ENCODE measurements at places on chromosomes 12 and 14.

DNA sequence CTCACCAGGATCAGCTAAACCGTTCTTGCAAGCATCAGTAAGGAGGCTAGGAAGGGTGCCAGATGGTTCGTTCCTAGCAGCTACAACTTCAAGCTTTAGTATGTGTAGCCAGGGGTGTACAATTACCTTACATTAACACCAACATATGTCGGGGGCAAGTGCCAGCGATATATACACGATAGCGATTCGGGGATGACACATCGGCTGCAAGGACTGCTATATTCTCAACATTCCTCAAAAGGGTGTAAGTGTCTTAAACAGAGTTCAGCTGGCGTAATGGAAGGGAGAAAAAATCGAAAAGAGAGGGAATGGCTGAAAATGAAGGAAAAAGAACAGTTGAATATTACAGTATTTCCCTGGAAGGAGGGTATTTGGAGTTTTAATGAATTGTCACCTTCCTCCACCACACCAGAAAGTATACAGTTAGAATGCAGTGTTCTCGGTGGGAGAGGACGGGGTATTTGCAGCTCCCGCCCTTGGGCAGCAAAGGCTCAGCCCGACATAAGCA, 545 bp downstream of the LIMA1 start:
- no peak for DNase-seq

- no peak for DNase-seq
Measured at GRCh38 chr14:71722885-71723284, 209.3 kb upstream of the RGS6 start.

DNA sequence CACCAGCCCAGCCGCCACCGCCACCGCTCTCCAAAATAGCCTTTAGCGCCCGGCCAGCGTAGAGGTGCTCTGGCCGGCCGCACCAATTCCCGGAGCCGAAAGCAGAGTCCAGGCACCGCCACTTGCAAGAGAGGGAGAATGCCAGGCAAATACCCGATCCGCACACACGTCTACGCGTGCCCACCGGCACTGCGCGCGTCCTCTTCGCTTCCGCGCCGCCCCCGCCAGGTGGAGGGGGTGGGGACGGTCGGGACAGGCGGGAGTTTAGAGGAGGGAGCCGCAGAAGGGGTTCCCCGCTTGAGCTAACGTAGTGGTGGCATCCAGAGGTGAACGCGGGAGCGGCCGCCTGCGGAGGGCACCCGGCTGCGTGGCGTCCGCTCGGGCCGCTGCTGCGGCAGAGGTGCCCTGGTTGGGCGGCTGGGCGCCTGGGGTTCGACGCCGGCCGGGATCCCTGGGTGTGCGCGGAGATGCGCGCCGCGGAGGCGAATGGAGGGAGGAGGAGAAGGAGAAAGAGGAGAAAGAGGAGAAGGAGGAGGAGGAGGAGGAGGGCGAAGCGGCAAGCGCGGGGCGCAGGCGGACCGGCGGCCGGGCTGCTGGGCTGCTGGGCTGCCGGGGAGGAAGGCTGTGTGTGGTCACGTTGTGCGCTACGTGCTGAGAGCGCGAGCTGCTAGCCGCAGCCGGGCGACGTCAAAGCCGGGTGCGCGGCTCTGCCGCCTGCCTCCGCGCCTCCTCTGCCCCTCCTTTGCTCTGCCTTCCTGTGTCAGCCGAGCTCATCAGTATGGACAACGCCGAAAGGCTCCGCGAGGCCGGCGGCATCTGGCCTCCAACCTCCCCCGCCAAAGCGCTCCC, at the start of gene MDGA2:
TSS of gene MDGA2 (minus strand) at position 140 of the 849 bp plus-strand sequence.
- DNase-seq = no peak

GRCh38 chr12:68557011-68557730, 53.5 kb upstream of the RAP1B start:
- DNase-seq = peak; percentile 57

GRCh38 chr14:102075155-102075554, 11.7 kb downstream of the HSP90AA1 start:
- no peak for DNase-seq

DNA sequence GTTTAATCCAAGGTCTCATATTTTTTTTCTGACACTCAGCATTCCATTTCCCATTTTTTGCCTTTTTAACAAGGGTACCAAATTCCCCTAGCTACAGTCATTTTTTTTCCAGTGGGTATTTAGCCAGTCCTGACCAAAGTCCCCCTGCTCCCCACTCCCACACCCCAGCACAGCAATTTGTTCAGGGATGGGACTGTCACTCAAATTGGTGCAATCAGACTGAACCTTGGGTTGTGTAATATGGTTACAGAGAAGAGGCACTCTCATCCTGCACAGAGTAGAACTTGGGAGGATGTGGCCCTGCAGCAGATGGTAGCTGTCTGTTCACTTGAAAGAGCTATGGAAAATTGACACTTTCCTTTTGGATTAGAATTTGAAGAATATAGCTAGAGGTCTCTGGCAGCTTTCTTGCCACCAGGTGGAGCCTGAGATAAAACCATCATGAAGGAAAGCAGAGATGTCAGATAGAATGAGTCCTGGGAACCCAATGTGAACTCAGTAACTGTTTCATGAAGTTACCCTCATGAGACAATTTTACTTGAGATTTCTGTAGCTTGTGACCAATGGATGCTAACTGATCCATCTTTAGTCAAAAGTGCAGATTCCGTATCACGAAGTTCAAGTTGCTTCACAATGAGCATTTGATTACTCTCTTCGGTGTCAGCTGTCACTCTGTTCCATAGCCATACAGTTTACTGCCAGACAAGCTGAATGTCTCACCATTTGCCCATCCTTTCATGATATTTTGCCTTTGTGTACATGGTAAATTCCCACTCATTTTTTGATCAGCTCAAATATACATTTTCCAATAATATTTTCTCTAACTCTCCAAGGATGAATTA, 394.0 kb upstream of the SYT1 start:
- peak; percentile 55 for DNase-seq

- DNase-seq = no peak
Measured at GRCh38 chr12:16562435-16562834, 43.5 kb downstream of the LMO3 start.

- no peak for DNase-seq
Measured at GRCh38 chr12:43754015-43754414, 4.6 kb downstream of the PUS7L start.

- no peak for DNase-seq
Measured at GRCh38 chr12:41576925-41577324, 388.8 kb downstream of the PDZRN4 start.

GRCh38 chr14:95057851-95058250, 99.5 kb downstream of the DICER1 start:
- DNase-seq = no peak

DNA sequence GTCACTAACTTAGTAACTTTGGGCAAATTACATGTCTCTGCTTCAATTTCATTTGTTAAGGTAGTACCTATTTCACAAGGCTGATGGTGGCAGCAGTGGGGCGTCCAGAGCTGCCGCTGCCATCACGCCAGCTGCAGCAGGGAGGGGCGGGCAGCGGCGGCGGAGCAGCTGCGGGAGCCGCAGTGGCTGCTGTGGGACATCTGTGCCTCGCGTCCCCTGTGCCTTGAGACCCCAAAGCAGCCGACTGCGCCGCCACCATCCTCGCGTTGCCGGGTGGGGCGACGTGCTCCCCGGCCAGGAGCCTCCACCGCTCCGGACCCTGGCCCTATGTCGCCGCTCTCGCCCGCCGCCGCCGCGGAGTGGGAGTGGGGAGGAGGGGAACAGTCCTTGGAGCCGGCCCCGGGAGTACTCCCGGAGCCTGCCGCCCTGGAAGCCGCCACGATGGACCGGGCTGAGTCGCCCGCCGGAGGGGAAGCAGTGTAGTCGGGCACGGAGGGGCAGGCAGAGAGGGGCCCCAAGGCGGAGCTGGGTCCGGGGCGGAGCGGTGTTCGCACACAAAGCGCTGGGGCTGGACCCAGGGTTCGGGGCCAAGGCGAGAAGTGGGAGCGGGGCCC, 51.4 kb downstream of the A2M start:
- DNase-seq = peak; percentile 64

GRCh38 chr14:54651649-54652048, 84.7 kb downstream of the SAMD4A start:
- no peak for DNase-seq

DNA sequence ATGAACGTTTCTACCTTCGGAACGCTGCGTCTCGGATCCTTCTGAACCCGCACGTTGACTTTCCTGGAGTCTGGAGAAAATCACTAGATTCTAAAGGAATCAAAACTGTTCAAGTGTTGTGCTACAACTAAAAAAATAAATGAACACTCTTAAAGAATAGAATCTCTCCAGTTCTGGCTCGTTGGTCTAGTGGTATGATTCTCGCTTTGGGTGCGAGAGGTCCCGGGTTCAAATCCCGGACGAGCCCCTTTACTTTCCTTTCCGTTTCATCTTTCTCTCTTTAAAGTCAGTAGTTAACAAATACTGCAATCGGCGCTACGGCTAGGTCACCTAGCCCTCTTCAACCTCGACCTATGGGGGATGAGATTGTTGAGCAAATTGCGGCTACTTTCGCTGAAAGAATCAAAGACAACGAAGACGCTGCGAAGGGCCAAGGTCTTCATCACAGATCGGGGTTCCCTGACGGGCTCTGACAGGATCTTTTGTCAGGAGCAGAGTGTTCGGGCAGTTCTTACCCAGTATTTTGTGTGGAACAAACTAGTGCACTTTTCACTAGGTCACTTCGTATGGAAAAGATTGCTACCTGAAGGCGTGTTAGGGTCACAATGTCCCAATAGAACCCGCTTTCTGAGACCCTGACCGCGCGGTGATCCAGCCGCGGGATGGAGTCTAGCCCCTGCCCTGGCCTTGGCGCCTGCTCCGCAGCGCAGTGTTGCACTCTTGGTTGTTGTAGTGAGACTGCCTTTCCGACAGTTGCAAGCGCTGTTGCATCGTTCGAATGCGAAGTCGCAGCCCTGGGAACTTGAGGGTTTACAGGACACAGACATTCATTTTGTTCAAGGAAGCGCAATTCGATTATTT, 8.4 kb downstream of the OR6S1 start:
- DNase-seq = peak; percentile 83

- DNase-seq = no peak
Measured at GRCh38 chr12:78968226-78968625, 103.7 kb downstream of the SYT1 start.

DNA sequence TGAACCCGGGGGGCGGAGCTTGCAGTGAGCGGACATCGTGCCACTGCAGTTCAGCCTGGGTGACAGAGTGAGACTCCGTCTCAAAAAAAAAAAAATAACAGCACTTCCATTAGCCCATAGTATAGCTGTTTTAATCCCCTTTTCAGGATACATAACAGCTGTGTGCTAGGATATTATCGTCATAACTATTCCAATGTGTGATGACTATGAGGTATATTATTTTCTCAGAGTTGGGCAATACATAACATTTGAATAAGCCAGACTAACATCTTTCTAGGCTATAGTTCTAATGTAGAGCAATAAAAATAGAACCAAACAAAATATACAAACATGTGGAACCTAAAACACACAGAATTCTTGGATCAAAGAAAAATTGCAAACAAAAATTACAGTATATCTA, 57.1 kb downstream of the MARK3 start:
- no peak for DNase-seq

- peak; percentile 63 for DNase-seq
Measured at GRCh38 chr14:21109377-21110138, 8.7 kb downstream of the TMEM253 start.

- DNase-seq = no peak
Measured at GRCh38 chr14:94113073-94113472, 2.5 kb downstream of the IFI27 start.

DNA sequence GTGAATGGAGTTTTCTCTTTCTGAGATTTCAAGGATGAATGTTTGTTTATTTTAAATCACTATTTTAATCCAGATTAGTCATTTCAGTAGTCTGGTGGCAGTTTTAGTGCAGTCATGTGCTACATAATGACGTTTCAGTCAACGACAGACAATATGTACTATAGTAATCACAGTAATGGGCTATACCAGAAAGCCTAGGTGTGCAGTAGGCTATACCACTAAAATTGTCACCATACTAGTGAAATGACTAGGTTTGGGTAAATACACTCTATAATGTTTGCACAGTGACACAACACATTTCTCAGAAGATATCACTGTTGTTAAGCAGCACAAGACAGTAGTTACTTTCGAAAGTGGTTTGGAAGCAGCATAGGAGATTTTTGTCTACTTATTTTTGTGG, 203.1 kb downstream of the ETNK1 start:
- DNase-seq = no peak

DNA sequence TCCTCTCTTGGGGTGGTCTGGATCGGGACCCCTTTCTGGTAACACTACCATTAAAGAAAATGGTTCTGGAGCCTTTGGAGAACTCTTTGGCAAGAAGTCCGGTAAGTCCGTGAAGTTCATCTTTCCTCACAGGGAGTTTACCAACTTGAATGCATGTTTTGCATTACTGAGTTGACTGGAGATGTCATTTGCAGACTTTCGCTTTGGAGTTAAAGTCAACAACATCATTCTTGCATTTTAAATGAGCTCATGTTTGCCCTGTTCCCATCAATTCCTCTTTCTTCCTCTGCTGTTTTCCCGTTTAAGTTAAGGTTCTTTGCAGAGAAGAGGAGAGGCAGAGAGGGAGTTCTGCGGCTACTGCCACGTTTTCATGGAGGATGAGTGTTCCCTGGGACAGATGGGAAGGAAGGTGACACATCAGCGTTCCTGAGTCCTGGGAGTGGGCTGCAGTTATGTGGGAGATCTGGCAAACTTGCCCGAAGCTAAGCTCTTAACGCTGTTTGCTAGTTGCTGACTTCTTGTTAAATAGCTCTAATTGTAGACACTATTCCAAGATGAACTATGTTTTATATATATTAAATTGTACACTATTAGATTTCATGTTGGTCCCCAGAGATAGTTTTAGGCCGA, 18.8 kb upstream of the PRICKLE1 start:
- DNase-seq = no peak

- DNase-seq = no peak
Measured at GRCh38 chr12:26801486-26801885, 31.5 kb downstream of the ITPR2 start.

DNA sequence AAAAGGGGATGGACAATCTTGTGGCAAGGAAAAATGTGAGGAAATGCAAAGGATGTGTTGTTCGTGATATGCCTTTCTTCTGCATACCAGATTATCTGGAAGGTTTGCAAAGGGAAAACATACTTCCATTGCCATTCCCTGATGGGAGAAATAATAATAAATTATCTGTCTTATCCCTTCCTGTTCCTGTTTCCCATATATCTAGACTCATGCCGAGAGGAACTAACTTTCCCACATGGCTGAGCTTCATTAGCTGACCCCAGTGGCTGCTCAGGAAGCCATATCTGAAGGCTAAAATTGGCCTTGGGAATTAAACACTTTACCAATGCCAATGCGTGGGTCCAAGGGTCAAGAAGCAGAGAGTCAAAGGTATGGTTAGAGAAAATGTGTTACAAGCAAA, 439.8 kb downstream of the MDGA2 start:
- no peak for DNase-seq

DNA sequence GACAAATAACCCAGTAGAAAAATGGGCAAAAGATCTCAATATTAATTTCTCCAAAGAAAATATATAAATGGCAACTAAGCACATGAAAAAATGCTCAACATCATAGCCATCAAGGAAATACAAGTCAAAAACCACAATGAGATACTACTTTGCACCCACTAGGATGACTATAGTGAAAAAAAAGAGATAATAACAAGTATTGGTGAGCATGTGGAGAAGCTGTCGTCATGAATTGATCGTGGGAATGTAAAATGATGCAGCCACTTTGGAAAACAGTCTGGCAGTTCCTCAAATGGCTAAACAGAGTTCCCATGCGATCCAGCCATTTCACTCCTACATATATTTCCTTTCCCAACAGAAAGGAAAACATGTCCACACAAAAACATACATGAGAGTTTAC, 18.1 kb downstream of the JDP2 start:
- no peak for DNase-seq

- DNase-seq = no peak
Measured at GRCh38 chr14:85296456-85297210, 233.3 kb upstream of the FLRT2 start.

- DNase-seq = no peak
Measured at GRCh38 chr14:47929334-47929733, 253.9 kb upstream of the MDGA2 start.

GRCh38 chr14:35365130-35366055, 39.2 kb downstream of the NFKBIA start:
- DNase-seq = peak; percentile 84

All from Caki2 (cell line).